ENCODE measurements at places on chromosomes 1 and 21.
A peak's percentile ranks its signal among the peaks of the same experiment; 100 is the strongest.

- H3K27ac ChIP-seq: peak overlapping the region; percentile 34
- peak overlapping the region; percentile 80 for H3K4me3 ChIP-seq
- DNase-seq: no peak
- H3K36me3 ChIP-seq: peaks cover 33% of the 10 kb centered on the region
Observed at GRCh38 chr1:3898994-3899753, 898 bp downstream of the C1orf174 start.

DNA sequence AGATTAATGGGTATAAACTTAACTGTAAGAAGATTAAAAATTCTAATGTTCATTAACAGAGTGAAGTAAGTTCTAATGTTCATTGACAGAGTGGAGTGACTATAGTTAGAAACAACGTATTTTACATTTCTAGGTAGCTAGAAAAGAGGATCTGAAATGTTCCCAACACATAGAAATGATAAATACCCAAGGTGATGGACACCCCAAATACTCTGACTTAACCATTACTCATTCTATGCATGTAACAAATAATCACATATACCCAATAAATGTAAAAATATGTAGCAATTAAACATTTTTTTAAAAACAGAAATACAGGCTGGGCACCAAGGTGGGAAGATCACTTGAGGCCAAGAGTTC is 62.1 kb downstream of the ABL2 start:
- H3K36me3 ChIP-seq: no peaks in the 10 kb centered on the region
- no peak overlapping the region for H3K4me3 ChIP-seq
- H3K27me3 ChIP-seq: no peaks in the 10 kb centered on the region
- peaks cover 61% of the 10 kb centered on the region for H3K4me1 ChIP-seq
- no peak for DNase-seq
- H3K27ac ChIP-seq: no peak overlapping the region

GRCh38 chr1:53505891-53506290 is 46.7 kb downstream of the DMRTB1 start:
- no peak overlapping the region for H3K4me3 ChIP-seq
- H3K27me3 ChIP-seq: peaks cover 80% of the 10 kb centered on the region
- DNase-seq: no peak
- no peaks in the 10 kb centered on the region for H3K4me1 ChIP-seq
- H3K27ac ChIP-seq: no peak overlapping the region

DNA sequence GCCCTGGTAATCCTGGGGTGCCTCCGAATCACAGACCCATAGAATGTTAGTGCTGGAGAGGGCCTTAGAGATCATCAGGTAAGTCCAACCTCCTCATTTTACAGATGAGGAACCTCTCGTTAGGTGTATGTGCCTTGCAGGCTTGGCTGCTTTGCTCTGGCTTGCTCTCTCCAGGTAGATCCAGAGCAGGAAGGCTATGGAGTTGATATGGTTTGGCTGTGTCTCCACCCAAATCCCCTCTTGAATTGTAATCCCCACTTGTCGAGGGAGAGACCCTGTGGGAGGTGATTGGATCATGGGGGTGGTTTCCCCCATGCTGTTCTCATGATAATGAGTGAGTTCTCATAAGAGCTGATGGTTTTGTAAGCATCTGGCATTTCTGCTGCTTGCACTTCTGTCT is 186.0 kb upstream of the PLXNA2 start:
- no peak overlapping the region for H3K27ac ChIP-seq
- H3K4me1 ChIP-seq: no peaks in the 10 kb centered on the region
- no peak for DNase-seq
- no peak overlapping the region for H3K4me3 ChIP-seq
- peaks cover 36% of the 10 kb centered on the region for H3K27me3 ChIP-seq
